Stimulated activated CD4-positive, alpha-beta T cell treated with anti-CD3 and anti-CD28 coated beads, Interleukin-12 subunit alpha, Interleukin-12 subunit beta, amount 100 ng/mL, for 24 hours (primary cell): ENCODE measurements at places on chromosomes 13 and 19.

- no peak for DNase-seq
Measured at GRCh38 chr19:49347835-49348234, 12.6 kb downstream of the CD37 start.

DNA sequence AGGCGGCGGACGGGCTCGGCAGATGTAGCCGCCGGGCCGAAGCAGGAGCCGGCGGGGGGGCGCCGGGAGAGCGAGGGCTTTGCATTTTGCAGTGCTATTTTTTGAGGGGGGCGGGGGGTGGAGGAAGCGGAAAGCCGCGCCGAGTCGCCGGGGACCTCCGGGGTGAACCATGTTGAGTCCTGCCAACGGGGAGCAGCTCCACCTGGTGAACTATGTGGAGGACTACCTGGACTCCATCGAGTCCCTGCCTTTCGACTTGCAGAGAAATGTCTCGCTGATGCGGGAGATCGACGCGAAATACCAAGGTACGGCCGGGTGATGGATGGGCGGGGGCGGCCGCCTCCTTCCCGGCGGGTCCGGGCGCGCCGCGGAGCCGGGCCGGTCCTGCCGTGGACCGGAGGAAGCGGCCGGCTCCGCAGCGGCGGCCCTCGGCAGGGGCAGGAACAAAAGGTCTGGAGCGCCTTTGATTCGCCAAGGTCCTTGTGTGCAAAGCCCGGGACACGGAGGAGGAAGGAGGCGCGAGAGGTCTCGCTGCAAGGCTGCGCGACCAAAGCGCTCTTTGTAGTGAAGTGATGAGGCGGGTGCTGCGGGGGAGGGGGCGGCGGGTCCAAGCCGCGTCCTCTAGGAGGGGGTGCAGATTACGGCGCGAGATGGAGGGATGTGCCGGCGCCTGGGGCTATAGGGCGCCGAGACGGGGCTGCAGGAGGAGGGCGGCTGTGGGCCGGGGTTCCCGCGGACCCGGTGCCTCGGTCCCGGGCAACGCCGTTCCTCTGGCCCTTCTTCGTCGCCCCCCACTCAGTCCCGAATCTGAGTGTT is 689 bp downstream of the ING1 start:
- DNase-seq: peak; percentile 37

DNA sequence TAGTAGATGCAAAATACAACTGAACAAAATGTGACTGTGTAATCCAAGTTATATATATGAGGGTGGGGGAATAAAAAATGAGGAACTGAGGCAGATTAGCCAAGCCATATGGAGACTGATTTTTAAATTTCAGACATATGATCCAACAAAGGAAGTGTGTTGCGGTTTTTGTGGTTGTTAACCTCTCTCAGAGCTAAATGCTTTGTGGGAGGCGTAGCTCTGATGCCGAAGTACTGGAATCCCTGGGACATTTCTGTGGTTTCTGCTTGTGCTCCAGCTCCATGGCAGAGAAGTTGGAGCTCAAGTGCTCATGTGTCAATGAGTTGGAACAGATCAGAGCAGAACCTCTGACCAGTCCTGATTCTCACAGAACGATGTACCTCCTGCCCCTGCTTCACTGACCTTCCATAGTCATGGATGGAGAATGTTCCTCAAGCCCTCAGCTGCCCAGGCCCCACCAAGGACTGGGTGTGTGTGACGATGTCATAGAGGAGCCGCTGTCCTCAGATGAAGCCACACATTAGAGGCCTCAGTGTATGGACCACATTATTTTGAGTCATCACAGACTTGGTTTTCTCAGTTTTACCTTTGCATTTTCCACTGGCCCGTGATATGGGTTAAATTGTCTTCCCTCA is 107.6 kb downstream of the SOX1 start:
- DNase-seq: no peak

DNA sequence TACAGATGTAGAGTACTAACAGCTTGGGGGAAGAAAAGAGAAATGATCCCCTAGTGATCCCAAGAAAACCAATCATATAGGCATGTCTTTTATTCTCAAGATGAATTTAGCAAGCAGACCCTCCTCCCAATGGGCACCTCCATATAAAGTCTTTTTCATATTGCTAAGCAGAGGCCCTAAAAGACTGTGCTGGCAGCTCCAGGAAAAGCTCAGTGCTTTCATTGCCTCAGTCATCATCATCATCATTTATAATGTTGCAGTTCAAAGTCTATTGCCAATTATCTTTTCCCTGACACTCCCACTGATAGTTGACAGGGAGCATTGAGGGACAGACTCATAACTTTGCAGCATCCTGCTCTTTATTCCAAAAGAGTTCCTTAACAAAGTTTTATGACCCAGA is 13.0 kb downstream of the GPR183 start:
- DNase-seq: no peak
